Karpas-422 (cell line): ENCODE measurements at places on chromosomes 6 and 20. TPM values are rescaled to one million over a fixed set of nuclear protein-coding genes. Genes with fewer than 3 reads are reported as not detected.

The TGM2 gene
- 0.11 and 0.15 TPM in 2 replicates for total RNA-seq

DNA sequence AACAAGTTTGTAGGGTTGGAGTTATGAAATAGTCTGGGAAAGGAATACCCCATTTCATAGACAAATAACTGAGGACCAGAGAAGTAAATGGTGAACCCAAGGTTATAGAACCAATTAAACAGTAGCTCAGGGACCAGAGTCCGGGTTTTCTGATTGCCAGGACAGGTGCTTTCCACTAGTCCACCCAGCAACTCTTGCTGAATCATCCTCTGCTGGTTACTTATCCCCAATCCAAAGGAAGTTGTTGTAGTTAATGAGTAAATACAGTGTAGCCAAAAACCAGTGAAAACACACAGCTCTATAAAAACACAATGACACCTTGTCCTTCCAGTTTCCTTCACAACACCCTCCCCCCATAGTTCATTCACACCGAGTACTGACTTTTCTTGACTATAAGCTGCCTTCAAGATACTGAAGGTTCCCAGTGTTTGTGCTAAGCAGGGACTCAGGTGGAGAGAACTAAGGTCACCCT, 766 bp upstream of the TINAG start:
- H3K27me3 ChIP-seq = no peaks in the 10 kb centered on the region
- H3K4me3 ChIP-seq = no peak overlapping the region
- DNase-seq = no peak
- H3K36me3 ChIP-seq = no peaks in the 10 kb centered on the region

DNA sequence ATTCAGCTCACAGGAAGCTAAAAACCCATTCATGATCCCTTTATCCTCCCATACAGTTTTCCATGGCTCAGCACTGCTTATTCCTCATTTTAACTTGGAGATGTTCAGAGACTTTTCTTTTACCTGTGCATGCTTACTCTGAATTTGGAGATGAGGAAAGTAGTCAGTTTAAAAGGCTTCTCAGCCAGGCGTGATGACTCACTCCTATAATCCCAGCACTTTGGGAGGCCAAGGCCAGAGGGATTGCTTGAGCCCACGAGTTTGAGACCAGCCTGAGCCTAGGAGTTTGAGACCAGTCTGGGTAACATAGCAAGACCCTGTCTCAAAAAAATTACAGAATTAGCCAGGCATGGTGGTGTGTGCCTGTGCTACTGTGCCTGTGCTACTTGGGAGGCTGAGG, 30.3 kb upstream of the TMEM217 start:
- peaks cover 20% of the 10 kb centered on the region; the same call in 1 of the 2 replicates for H3K36me3 ChIP-seq
- DNase-seq = no peak
- H3K4me1 ChIP-seq = no peaks in the 10 kb centered on the region
- H3K27ac ChIP-seq = no peak overlapping the region

DNA sequence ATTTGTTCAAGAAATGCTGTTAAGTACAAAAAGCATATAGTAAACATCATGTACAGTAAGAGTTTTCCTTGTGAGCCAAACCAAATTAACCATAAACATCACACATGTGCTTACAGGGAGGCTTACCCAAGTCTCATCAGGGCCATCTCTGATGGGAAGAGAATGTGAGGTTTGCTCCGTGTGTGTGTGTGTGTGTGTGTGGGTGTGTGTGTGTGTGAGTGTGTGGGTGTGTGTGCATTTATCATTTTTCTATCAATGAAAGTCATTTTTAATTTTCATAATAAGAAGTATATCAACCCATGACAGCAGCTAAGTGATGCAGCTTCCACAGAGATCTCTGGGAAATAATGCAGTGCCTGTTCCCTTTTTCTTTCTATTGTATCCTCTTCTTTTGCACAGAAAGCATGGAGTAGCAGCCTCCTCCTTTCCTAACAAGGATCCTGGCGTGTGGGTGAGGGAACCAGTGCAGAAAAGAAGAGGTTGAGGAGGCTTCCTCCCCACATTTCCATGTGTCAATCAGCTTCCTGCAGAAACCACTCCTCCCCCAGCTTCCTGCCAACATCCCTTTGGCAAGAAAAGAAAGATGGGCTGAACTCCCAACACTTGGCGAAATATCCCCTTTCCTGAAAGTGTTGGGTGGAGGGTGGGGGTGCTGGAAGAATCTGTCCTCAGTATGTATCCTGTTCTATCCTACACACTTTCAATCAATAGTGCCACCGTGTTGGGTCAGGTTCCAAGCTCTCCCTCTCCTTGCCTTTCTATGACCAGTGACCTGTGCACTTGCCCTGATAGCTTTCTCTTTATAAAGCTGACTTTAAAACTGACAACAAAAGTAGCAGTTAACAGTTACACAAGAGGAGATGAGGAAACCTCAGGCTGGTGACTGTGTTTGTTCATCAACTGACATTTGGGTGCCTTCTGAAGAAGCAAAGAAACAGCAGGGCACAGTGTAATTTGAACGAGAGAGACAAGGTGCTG, 251.8 kb upstream of the CITED2 start:
- no peaks in the 10 kb centered on the region for H3K4me1 ChIP-seq
- DNase-seq = no peak
- no peaks in the 10 kb centered on the region for H3K36me3 ChIP-seq
- H3K27me3 ChIP-seq = no peaks in the 10 kb centered on the region
- H3K4me3 ChIP-seq = no peak overlapping the region

DNA sequence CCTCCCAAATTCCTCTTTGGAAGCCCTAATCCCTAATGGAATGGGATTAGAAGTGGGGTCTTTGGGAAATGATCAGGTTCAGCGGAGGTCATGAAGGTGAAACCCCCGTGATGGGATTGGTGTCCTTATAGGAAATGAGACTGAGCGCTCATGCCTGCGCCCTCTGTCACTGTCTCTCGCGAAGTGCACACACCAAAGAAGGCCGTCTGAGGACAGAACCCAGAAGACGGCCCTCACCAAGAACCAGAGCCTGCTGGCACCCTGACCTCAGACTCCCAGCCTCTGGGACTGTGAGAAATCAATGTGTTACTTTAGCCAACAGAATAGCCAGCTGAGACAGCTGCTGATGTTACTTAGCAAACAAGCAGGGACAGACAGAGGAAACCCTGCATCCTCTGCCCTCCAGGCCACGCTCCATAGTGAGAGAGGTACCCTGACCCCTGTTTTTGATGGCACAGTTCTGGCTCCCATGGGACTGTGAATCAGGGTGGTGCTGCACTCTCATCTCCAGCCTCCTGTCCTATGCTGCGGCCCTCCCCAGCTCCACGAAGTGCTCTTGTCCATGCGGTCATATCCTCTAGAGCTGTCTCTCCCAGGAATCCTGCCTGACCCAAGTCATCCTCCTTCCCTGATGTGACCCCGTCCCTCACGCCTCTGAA, 369.3 kb downstream of the ZFAND3 start:
- H3K4me1 ChIP-seq = no peaks in the 10 kb centered on the region
- DNase-seq = no peak
- H3K27ac ChIP-seq = no peak overlapping the region
- no peak overlapping the region for H3K4me3 ChIP-seq
- H3K36me3 ChIP-seq = no peaks in the 10 kb centered on the region

The NKX2-2 gene
- not detected in 2 replicates for total RNA-seq

DNA sequence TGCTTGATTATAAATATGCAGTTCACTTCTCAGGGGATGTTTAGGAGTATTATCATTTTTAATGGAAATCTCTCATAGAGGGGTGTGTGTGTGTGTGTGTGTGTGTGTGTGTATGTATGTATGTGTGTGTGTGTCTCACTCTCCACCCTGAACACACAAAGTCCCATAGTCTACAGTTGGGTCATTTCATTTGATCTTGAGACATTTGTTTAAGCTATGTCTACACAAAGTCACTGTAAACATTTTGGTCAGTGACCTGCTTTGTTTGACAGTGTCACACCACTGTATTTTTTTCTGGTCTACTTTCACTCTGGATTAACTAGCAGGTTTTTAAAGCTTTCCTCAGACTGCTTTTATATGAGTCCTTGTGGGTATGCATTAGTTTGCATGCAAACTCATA, 215.2 kb downstream of the GRIK2 start:
- H3K27me3 ChIP-seq = no peaks in the 10 kb centered on the region
- H3K36me3 ChIP-seq = no peaks in the 10 kb centered on the region
- no peaks in the 10 kb centered on the region for H3K4me1 ChIP-seq
- no peak overlapping the region for H3K4me3 ChIP-seq

- H3K4me3 ChIP-seq = no peak overlapping the region
- H3K27me3 ChIP-seq = no peaks in the 10 kb centered on the region
- DNase-seq = no peak
- H3K4me1 ChIP-seq = no peaks in the 10 kb centered on the region
- H3K27ac ChIP-seq = no peak overlapping the region
- H3K36me3 ChIP-seq = no peaks in the 10 kb centered on the region
Measured at GRCh38 chr6:45438849-45439406, 61.2 kb upstream of the SUPT3H start.

DNA sequence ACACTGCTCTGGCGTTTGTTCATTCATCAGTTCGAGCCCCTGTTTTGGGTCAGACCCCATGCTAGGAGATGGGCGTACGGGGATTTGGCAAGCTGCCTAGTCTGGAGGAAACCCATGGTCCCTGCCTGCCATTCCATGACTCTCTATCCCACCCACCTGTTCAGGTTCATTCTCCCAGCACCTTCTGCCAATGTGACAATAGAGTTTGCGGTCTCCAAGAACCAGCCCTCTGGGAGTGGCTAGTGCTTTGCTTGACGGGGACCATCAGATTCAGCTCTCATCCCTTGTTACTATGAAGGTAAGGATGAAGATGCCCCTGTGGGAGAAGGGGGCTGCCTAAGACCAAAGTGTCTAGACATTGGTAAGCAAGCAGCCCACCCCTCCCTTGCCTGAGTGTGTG, 345.0 kb downstream of the PTPRT start:
- peaks cover 50% of the 10 kb centered on the region for H3K4me1 ChIP-seq
- peaks cover under 1% of the 10 kb centered on the region; the same call in 1 of the 2 replicates for H3K36me3 ChIP-seq
- no peak overlapping the region for H3K4me3 ChIP-seq
- DNase-seq = no peak
- no peak overlapping the region for H3K27ac ChIP-seq
- no peaks in the 10 kb centered on the region for H3K27me3 ChIP-seq

GRCh38 chr6:25534942-25535631, 116.9 kb upstream of the SCGN start:
- no peaks in the 10 kb centered on the region for H3K36me3 ChIP-seq
- no peak overlapping the region for H3K4me3 ChIP-seq
- no peak overlapping the region for H3K27ac ChIP-seq

DNA sequence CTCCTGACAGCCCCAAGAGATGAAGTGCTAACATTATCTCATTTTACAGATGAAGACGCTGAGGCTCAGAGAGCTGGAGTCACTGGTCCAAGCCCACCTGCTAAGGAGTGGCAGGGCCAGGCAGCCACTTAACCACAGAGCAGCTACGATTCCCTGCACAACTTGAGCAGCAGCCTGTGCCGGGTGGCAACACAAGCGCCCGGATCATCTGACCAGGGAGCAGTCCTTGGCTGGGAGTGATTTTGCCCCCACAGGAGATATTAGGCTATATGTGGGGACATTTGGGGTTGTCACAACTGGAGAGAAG, 93.2 kb upstream of the PTPN1 start:
- no peaks in the 10 kb centered on the region for H3K36me3 ChIP-seq
- no peak overlapping the region for H3K27ac ChIP-seq
- H3K4me1 ChIP-seq = no peaks in the 10 kb centered on the region
- no peak overlapping the region for H3K4me3 ChIP-seq

GRCh38 chr6:80988892-80989291, 763.6 kb downstream of the TENT5A start:
- H3K36me3 ChIP-seq = no peaks in the 10 kb centered on the region
- no peak overlapping the region for H3K4me3 ChIP-seq
- no peak overlapping the region for H3K27ac ChIP-seq
- H3K4me1 ChIP-seq = no peaks in the 10 kb centered on the region
- H3K27me3 ChIP-seq = no peaks in the 10 kb centered on the region

The HELZ2 gene
- 15.4 and 15.8 TPM in 2 replicates for total RNA-seq

DNA sequence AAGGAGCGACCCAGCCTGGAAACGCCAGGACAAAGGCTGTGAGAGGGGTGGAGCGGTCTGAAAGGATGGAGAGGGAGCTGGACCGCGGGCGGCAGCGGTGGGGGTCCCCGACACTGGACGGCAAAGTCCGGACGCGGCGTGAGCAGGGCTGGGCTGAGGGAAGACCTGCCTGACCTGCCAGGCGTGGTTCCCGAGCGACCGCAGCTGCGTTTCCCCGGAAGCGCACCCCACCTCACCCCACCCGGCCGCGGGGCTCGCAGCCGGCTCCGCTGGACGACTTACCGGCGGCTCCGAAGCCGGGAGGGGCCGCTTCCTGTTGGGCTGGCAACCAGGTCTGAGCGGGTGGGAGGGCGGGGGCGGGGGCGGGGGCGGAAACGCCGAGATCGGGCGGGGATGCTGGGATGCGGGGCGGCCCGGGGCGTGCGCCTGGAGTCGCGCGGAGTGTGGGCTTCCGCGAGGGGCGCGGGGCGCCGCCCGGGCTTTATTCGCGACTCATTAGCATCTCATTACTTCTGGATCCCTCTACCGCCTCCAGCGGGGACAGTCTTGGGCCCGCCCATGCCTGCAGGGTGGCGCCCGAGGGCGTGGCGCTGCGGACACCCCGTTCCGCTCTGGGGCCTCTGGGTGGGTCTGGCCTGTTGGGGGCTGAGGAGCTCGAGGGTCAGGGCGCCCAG, at the start of gene MICAL1:
Gene MICAL1 (minus strand): TSS at position 336 of the 674 bp plus-strand sequence. CDS start 1,576 bp downstream, outside the sequence.
- H3K36me3 ChIP-seq = 0 out of 2 replicates have a peak, but pooled peaks cover 6% of the 10 kb centered on the region
- H3K27me3 ChIP-seq = no peaks in the 10 kb centered on the region
- H3K4me3 ChIP-seq = peak within 1 kb of the TSS; percentile 98
- H3K4me1 ChIP-seq = peaks cover 31% of the 10 kb centered on the region

DNA sequence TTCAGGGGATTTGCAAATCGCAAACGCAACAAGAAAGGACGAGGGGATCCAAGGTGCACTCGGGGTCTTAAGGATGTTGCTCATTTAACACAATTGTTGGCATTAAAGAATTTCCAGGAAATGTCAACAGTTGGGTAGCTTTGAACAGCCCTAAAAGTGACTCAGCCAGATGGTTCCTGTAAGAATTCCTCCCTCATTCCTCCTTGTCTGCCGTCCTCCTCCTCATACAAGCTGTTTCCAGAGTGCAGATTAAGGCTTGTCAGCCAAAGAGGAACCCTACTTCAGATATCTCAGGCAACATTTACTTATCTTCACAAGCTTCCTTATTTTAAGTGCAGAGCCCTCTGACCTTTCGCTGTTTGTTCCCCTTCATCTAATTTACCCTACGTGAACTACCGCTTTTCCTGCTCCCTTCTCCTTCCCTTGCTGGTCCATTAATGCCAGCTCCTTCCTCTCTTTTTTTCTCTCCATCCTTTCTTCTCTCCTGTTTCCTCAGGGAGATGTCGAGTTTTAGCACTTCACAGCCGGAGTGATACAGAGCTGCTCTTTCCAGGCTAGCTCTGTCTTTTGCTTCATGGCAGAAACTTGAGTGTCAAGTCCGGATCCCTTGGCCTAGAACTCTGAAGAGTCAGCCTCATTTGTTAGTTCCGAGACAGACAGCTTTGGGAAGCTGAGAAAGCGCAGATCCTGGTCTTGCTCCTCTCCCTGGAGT, 26.1 kb upstream of the TBC1D7 start:
- no peaks in the 10 kb centered on the region for H3K27me3 ChIP-seq
- H3K4me3 ChIP-seq = peak overlapping the region; percentile 63; the same call in 1 of the 2 replicates
- peaks cover 65% of the 10 kb centered on the region for H3K4me1 ChIP-seq
- H3K36me3 ChIP-seq = no peaks in the 10 kb centered on the region
- peak; percentile 69 for DNase-seq
- peak overlapping the region; percentile 98 for H3K27ac ChIP-seq
